Stimulated activated CD4-positive, alpha-beta T cell treated with anti-CD3 and anti-CD28 coated beads, TNF-alpha, amount 100 ng/mL, for 24 hours (primary cell): ENCODE measurements at places on chromosomes 6 and 20.

DNA sequence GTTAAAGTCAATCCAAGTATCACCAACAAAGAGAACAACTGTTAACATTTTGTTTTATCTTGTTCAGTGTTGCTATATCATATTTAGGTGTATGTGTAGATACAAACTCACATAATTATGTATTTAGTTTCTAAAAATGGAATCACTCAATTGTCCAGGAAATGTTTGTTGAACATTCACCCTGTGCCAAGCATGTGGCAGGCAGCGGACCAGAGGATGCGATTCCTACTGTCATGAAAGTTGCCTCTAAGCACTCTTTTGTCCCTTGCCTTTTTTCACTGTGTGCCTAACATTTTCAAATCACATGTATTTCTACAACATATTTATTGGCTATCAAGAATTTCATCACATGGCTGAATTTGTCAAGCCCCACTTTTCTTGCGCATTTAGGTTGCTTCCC, 16.9 kb upstream of the TGM2 start:
- DNase-seq, result no peak

DNA sequence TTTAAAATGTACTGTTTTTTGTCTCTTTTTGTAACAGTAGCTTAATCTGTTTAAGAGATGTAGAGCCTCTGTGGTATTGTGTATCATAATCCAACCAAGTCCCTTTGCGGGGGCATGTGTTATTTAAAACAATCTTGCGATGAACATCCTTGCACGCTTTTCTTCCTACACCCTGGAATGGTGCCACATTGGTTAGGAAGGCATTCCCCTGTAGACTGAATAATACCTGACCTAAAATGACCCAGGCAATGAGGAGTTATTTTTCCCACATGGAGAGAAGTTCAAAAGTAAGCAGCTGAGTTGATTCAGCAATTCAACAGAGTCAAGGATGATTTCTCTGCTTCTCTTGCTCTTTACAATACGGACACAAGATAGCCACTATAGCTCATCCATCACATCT, 142.0 kb upstream of the PMEPA1 start:
- DNase-seq, result no peak

DNA sequence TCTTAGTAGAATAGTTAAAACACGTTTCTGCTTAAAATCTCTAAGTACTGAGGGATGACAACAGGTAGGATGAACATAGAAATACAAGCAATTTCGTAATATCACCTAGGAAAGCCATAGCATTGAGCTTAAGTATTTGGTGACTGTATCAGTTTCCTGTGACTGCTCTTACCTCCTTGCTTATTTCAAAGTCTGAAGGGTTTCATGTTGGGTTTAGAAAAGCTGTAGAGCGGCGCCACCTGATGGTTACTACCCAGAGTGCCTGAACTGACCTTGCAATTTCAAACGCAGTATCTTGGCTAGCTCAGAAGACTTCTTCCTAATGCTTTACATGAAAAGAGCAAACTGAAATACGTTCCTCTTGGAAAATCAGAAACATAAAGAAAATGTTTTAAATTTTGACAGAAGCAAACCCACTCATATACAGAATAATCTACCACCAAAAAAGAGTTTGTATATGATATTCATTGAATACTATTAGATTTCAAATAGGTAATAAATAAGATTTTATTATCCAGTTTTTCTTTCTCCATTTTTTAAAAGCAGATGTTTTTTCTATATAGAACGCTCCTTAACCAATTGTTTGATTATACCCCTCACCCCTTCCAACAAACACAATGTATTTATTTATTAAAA, 82.3 kb upstream of the RIPOR2 start:
- peak; percentile 59 for DNase-seq

DNA sequence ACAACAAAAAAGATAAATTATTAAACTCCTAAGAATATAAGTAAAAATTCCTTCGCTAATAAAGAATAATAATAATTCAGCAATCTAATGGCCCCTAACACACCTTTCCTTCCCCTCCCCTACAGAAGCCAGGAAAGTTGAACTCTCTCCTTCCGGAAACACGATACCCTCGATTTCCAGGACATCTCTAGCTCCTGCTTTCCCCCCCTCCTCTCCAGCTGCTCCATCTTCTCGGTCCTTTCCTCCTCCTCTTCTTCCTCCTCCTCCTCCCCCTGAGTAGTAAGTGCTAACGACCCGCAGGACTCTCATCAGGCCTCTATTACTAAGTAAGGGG, 603 bp downstream of the TASP1 start:
- DNase-seq, result no peak

- DNase-seq, result no peak
Measured at GRCh38 chr6:100482698-100483097, 18.0 kb upstream of the SIM1 start.

DNA sequence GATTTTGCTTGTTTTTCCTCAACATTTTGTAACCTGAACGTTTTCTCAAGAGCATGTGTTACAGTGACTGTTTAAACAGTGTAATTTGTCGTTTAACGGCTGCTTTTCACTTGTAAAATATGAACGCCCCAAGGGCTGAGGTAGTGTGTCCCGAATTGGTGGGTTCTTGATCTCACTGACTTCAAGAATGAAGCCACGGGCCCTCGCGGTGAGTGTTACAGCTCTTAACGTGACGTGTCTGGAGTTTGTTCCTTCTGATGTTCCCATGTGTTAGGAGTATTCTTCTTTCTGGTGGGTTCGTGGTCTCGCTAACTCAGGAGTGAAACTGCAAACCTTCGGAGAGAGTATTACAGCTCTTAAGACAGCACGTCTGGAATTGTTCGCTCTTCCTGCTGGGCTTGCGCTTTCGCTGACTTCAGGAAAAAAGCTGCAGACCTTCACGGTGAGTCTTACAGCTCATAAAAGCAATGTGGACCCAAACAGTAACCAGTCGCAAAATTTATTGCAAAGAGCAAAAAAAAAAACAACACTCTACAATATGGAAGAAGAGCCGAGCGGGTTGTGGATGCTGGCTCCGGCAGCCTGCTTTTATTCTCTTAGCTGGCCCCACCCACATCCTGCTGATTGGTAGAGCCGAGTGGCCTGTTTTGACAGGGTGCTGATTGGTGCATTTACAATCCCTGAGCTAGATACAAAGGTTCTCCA, 25.1 kb upstream of the TRIM27 start:
- no peak for DNase-seq

DNA sequence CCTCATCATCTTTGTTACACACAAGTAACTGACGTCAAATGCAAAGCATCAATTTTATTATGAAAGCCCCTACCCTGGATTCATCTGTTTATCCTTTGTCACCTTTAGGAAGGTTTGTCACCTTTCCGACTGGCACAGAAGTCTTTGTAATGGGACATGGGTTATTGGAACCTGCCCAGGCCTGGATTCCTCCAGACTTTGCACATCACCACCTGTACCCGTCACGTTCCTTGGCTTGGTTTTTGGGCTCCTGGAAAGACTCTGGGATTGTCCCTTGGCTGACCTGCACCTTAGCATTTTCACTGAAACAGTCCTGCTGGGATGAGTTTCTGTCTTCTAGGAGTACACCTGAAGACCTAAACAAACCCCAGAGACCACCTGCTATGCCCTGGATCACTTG, 15.4 kb upstream of the ARHGAP18 start:
- no peak for DNase-seq

GRCh38 chr6:132929141-132929540, 114.8 kb downstream of the RPS12 start:
- no peak for DNase-seq

DNA sequence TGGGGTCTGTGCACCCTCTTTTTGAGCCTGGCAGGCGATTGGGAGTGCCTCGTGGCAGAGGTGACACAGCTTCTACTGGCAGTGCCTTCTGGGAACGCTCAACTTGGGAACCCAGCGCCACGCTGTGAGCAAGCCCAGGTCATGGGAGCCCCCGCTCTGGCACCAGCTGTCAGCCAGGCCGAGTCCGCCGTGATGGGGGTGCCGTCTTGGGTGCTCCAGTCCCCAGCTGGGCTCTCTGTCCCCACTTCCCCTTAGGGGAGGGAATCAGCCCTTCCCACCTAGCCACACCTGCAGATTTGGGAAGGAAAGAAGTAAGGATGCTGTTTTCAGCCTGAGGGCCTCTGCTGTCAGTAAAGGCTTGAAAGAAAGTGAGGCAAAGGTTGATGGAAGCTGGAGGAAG, 31.0 kb upstream of the NTSR1 start:
- DNase-seq, result no peak
